ENCODE measurements at places on chromosomes 2 and 18. TPM values are rescaled to one million over a fixed set of nuclear protein-coding genes. Genes with fewer than 3 reads are reported as not detected.

Gene TSPYL6
- total RNA-seq: 0.23 TPM

Gene SERPINB2
- total RNA-seq: 0.23 TPM

Gene ADAM23
- 44.1 TPM for total RNA-seq

Gene CYP1B1
- 11.3 TPM for total RNA-seq

Gene SERPINB12
- not detected for total RNA-seq

Gene PAX3
- total RNA-seq: 0.69 TPM

Gene IL1R1
- total RNA-seq: 0.46 TPM

Gene CCDC121
- total RNA-seq: 6.7 TPM

Gene PRKAG3
- total RNA-seq: not detected

Gene ZNF385B
- total RNA-seq: 4.6 TPM

Gene VIT
- total RNA-seq: 0.23 TPM

Gene SLC14A1
- 5.1 TPM for total RNA-seq

Gene B3GNT2
- 41.5 TPM for total RNA-seq

Gene L3MBTL4
- 19.8 TPM for total RNA-seq

Gene AQP12B
- not detected for total RNA-seq

Gene FEV
- not detected for total RNA-seq

Gene UGT1A4
- not detected for total RNA-seq

Gene BOLL
- 1.4 TPM for total RNA-seq

Gene ANKRD23
- 2.1 TPM for total RNA-seq

Gene CPS1
- 3.2 TPM for total RNA-seq

Gene PAIP2B
- total RNA-seq: 20.3 TPM

Gene EML6
- total RNA-seq: 24.0 TPM

Gene CFC1
- 9.2 TPM for total RNA-seq

Gene MRO
- 1.6 TPM for total RNA-seq

Gene SLC4A3
- total RNA-seq: 50.5 TPM

Gene ITSN2
- total RNA-seq: 31.6 TPM

Gene MAIP1
- 20.3 TPM for total RNA-seq

Gene GREB1L
- 11.1 TPM for total RNA-seq

Gene REG3A
- not detected for total RNA-seq

Gene GYPC
- 25.4 TPM for total RNA-seq

Gene DUSP2
- total RNA-seq: 5.5 TPM

Gene VWC2L
- total RNA-seq: 30.0 TPM

Gene C1GALT1C1L
- 0.92 TPM for total RNA-seq

Gene FBXO15
- total RNA-seq: 7.2 TPM

Gene RAD51AP2
- total RNA-seq: 1.2 TPM

Gene CKAP2L
- total RNA-seq: 4.2 TPM

Gene IL36G
- not detected for total RNA-seq

Gene DHRS9
- total RNA-seq: 1.6 TPM

Gene DNER
- total RNA-seq: 289 TPM

Gene GATA6
- total RNA-seq: 0.23 TPM

Gene TBR1
- total RNA-seq: 3.9 TPM

Gene ABCG8
- total RNA-seq: 1.2 TPM

Gene ACTG2
- total RNA-seq: 0.23 TPM

Gene PLGLB2
- 1.6 TPM for total RNA-seq

Gene ARL4C
- total RNA-seq: 60.4 TPM

Gene NTSR2
- total RNA-seq: 4.2 TPM

Gene HJURP
- total RNA-seq: 4.4 TPM

Gene PSD4
- total RNA-seq: 4.4 TPM

Measured in diencephalon (tissue), 1 donor.